OCI-LY7 (cell line): ENCODE measurements at places on chromosomes 3 and 15.

GRCh38 chr15:57091636-57092035 is 173.2 kb downstream of the TCF12 start:
- no peak for DNase-seq

DNA sequence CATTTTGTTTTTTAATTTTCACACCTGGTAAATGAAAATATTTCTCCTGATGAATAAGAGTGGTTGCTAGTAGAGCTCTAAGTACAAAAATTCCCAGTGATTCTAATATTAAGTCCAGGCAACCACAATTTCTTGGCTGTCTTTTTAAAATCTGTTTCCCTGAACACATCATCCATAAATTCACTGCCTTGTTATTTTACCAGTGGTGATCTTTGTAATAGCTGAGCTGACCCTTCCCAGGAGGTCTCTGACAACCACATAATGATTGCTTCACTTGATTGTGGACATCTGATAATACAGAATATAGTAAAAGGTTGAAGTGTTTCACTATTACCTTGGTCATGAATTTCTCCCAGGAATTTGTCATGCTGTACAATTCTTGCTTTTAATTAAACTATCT is 13.9 kb upstream of the TOP2B start:
- no peak for DNase-seq

DNA sequence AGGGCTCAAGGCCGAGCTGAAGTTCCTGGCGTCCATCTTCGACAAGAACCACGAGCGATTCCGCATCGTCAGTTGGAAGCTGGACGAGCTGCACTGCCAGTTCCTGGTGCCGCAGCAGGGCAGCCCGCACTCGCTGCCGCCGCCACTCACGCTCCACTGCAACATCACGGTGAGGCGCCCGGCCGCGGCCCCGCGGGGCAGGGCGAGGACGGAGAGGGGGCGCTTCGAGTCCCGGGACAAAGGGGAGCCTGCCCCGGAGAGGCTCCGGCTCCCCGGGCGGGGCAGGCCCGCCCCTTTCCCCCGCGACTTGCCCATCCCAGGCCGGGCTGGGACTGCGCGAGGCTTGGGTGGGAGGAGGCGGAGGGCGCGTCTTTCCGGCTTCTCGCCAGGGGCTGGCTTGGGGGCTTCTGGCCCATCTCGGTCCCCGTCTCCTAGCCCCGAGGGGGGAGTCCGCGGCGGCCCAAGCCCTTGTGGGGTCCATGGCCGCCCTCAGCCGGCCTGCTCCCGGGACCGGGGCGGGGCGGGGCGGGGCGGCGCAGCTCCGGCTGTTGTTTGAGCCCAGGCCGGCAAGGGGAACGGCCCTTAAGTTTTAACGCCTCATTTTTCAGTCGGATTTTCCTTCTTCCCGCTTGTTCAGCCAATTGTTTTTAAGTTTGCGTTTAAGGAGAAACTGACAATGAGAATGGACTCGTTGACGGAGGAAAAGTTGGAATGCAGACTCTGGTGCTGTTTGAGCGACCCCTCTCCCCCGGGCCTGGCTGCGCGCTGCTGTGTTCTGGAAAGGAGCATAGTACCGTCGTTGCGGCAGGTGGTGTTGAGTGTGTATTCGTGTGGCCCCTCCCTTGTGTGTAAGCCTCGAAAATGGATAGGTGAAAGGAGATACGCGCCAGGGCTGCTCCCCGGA is 683 bp downstream of the UBE2Q2 start:
- DNase-seq = peak; percentile 64

GRCh38 chr3:32136703-32137102 is 30.3 kb downstream of the GPD1L start:
- no peak for DNase-seq

GRCh38 chr15:81170511-81170910 is 26.2 kb upstream of the IL16 start:
- no peak for DNase-seq

DNA sequence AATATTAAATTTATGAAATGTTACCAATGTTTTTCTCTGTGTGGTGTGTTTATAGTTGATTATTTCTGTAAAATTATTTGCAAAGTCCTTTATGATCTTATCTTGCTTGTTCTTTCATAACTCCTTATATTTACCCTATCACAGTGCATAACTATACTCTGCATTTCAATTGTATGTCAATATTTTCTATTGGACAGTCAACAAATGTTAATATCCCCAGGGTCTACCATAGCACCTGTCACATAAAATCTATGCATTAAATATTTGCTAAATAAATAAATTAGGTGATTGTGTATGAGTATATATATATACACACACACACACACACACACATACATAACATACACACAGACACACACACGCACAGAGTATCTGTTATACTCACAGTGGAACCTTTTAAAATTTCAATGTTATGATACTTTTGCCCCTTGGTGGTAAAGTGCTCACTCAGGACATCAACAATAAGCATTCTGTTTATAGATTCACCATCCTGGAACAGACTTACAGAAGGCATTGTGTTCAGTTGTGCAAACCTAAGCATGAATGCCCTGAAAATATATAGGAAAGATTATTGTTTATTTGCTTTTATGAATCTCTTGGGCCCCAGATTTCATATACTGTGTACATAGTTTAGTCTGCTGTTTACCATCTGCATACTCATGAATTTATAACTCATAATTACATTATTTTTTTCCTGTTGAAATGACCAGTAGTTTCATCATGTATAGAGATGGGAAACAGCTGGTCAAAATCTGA is 443.7 kb downstream of the EPHA6 start:
- no peak for DNase-seq

DNA sequence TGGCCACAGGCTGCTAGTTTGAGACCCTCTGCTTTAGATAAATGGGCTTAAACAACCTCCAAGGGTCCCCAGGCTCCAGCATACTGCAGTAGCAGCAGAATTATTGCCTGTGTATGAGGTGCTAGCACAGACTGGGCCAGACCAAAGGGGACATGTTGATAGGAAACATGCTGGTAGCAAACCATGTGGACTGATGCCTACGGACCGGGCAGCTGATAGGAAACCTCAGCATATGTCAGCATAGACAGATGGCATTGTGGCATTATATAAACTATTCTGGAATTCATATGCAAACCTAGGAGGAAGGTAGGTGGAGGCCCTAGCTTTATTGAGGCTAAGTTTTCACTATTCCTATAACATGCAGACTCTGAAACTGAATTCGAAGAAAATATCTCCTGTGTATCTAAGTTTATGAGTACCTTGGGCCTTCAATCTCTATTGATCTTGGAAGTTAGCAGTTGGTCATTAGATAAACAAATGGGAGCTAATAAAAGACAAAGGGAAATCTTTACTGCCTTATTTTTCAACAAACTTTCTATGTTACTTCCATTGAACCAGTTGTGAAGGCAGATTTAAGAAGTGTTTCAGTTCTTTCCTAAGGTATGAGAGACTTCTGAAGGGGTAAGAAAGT is 1.7 kb upstream of the HGD start:
- no peak for DNase-seq

DNA sequence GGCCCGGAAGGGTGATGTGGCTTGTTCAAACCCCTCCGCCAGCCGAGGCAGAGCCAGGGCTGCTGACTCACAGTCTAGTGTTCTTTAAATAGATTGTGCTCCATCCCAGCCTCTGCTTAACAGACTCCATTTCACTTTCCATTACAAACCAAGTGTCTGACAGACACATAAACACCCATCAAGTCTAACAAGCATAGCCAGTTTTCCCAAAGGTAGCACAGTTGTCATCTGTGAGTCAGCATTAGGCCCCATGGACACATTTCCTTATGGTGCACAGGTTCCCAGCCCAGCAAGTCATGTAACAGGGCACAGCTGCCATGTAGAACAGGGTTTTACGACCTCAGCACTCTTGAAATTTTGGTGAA is 109.9 kb upstream of the RAP2B start:
- DNase-seq = no peak

GRCh38 chr15:52392008-52392687 is 96.5 kb upstream of the MYO5C start:
- DNase-seq = no peak

DNA sequence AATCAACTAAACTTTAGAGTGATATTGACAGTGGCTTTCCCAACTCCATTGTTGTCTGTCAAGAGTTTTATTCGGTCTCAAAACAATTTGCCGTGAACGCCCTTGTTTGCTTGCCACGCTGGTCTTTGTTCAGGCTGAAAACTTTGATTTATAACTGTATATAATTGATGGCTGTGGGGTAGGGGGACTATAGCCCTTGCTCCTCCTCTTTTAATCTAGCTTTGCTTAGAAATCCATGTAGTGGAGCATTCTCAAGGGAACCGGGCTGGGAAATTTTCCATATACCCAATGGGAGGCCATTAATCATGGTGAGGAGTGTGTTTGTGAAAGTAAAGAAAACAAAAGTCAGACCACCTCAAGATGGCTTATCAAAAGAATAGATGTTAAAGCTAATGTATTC is 339.8 kb upstream of the RARB start:
- DNase-seq = no peak

- DNase-seq = no peak
These were observed 66.2 kb upstream of the HRH1 start for GRCh38 chr3:11088066-11088465.

GRCh38 chr15:35060591-35060990 is 24.5 kb downstream of the NANOGP8 start:
- no peak for DNase-seq

DNA sequence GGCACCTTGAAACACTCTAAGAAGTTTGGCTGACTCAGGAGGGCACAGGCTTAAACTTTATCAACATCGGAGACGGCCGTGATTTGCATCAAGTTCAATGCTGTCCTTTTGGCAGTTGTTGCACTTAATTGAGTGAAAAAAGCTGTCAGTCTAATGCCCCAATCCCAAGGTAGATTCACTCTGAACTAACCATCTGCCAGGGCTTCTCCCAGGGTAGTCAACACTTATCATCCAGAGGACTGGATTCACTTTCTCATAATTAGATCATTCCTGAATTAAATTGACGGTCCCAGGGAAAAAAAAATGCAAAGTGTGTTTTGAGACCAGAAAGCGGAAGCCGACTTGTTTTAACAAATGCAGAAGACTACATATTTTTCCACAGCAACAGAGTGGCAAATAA is 28.5 kb downstream of the RORA start:
- DNase-seq = no peak

- DNase-seq = peak; percentile 78
These were observed 105.8 kb upstream of the RASGRP1 start for GRCh38 chr15:38670128-38671005.

DNA sequence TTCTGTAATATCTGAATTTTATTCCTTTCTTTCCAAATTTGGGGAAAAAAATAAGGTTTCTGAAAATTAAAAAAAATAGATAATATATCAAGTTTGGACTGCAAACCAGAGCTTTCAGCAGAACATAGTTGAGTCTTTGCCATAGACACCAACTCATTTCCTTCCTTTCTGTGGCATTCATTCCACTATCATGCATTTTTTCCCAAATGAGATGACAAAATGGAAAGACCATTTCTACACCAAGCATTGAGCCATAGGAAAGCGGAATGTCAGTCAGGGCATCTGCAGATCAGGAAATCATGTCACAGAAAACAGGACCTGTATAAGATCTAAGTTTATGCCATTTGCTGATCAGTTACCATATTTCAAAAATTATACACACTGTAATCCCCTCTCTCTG is 333.3 kb upstream of the THBS1 start:
- no peak for DNase-seq

- no peak for DNase-seq
These were observed 10.6 kb upstream of the RFX7 start for GRCh38 chr15:56254265-56254664.
